ENCODE measurements at places on chromosomes 12 and 14.
A peak's percentile ranks its signal among the peaks of the same experiment; 100 is the strongest.

- no peak for DNase-seq
Measured at GRCh38 chr14:60420050-60420449, 65.8 kb downstream of the C14orf39 start.

DNA sequence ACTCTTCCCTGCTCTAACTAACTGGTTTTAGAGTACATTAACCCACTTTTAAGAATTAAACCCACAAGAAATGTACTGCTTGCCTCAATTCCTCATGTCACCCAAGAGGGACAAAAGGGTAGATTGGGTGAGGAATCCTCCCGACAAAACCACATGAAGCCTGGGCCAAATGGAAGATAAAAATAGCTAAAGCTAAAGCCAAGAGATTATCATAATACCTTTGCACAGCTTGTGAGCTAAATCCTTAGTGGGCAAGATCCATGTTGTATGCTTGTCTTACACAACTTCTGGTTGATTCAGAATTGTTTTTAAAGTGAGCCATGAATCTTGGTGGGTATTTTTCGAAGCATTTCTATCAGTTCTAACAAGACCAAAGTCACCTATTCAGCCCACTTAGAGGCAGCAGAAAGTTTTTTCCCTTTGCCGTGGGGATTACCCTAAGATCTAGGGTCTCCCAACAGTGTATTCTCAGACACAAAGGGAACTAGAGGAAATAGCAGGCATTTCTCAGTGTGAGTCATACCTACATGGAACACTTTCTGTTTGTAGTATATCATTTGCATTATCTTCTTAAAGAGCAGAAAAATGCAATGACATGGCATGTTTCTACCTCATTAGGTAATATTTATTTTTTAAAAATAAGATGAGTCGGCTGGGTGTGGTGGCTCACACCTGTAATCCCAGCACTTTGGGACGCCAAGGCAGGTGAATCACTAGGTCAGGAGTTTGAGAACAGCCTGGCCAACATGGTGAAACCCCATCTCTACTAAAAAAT, 616.6 kb downstream of the KCNH5 start:
- no peak for DNase-seq

- DNase-seq, result no peak
Measured at GRCh38 chr12:45681465-45681864, 48.0 kb upstream of the ARID2 start.

GRCh38 chr12:135138-135537, 68.6 kb downstream of the IQSEC3 start:
- no peak for DNase-seq

DNA sequence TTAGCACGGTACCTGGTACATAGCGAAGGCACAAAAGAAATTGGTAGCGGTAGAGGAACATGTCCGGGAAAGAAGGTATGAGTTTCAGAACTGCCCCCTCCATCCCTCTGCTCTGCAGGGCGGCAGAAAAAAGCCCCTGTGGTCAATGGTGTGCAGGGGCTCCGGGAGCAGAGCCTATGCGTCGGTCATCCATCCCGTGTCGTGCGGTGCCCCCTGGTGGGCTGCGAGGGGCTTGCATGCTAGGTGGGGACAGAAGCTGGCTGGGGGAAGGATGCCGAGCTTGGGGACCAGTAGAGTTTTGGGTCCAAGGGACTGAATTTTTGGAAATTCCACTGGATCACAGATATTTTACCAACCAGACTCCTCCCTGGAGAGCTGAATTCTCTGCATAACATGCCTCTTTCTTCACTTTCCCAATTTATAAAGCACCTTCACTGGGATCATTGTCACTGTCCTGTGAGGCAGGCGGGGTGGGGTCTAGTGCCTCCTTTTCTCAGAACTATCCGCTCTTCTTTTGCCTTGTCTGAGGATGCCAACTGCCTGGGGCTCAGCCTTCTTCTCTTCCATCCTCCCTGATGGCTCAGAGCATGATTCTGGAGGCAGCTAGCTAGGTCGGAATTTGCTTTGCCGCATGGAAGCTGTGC, 148.7 kb downstream of the SMOC1 start:
- peak; percentile 15 for DNase-seq

- DNase-seq, result no peak
Measured at GRCh38 chr14:94631536-94632304, 19.5 kb downstream of the SERPINA3 start.

DNA sequence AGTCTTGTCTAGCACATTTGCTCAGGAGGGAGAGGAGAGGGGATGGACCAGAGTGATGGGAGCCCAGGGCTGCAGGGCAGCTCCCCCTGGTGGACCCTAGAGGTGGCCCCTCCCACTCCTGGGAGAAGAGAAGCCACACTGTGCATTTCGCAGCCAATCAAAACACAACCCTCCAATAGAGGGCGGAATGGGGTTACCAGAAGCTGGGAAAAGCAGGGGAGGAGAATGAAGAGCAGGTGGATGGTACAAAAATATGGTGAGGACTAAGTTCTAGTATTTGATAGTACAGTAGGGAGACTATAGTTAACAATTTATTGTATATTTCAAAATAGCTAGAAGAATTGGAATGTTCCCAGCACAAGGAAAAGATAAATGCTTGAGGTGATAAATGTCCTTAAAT, 23.6 kb downstream of the VASH1 start:
- peak; percentile 38 for DNase-seq

- DNase-seq, result no peak
Measured at GRCh38 chr14:68229423-68230100, 410.0 kb downstream of the RAD51B start.

- no peak for DNase-seq
Measured at GRCh38 chr12:53431187-53431586, 7.5 kb downstream of the AMHR2 start.

DNA sequence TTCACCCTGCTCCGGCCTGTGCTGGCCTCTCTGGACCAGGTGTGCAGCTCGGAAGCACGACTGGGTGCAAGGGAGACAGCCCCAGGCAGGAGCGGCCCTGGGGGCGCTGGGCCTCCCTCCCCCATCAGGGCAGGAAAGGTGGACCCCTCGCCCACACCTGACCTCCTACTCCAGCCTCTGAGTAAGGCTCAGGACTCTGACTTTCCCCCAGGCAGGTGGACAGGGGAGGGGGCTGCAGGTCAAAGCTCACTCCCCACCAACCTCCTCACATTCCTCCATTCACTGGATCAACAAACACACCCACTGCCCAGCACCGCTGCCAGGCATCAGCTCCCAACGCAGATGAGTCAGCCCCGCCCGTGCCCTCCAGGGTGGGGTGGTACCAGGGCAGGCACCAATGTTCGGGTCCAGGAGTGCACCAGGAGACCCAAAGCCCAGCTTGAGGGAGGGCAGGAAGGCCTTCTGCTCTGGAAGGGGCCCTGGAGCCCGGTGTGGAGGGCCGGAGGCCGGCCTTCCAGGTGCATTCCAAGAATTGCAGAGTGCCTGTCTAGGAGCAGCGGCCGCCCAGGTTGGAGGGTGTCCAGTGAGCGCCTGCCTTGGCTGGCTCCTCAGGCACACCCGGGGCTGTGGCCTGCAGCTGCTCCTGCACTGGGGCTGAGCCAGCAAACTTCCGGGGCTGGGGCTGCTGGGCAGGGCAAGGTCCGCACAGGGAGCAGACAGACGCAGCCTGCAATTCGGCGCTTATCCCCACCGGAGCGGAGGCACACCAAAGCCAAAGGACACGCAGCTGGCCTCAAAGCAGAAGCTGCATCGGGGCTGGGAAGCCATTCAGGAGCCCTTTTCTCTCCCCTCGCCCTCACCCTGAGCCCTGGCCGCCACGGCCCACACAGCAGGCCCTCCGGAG, 1.6 kb upstream of the INF2 start:
- no peak for DNase-seq

DNA sequence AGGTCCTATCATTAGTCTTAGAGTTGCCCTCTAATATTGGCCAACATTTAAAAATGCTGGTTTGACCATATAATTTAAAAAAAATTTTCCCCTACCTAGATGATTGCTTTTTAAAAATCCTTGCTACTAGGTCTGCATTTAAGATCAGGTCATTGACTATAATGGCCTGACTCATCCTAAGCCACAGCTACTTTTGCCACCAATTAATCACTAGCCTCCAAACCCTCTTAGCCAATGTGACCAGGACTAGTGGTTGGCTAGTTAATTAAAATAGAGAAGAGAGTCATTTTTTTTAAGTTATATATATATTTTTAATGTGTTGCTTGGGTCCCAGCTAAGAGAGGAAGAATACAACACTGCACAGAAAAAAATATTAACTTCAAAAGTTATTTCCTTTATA, 57.5 kb downstream of the SOS2 start:
- no peak for DNase-seq

DNA sequence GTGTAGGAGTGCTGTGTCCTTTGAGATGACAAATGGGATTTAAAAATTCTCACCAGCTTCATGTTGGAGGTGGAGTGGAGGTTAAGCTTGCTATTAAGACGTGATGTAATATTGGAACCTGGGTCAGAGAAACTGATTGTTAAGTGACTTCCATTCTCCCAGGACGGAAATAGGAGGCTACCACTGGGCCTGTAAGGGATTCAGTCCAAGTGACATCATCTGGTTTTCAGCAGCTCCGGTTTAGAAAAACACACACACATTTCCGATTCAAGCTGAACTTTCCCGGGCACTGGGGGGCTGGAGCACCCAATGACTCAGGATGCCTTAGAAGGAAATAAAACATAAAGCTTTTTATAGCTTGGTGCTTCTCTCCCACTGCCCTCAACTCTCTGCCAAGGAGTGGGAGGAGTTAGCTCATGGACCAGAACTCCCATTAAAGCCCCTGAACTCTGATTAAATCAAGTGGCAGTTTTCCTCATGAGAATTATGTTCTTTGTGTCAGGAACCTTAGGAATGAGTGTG, 12.4 kb downstream of the CALM1 start:
- no peak for DNase-seq

DNA sequence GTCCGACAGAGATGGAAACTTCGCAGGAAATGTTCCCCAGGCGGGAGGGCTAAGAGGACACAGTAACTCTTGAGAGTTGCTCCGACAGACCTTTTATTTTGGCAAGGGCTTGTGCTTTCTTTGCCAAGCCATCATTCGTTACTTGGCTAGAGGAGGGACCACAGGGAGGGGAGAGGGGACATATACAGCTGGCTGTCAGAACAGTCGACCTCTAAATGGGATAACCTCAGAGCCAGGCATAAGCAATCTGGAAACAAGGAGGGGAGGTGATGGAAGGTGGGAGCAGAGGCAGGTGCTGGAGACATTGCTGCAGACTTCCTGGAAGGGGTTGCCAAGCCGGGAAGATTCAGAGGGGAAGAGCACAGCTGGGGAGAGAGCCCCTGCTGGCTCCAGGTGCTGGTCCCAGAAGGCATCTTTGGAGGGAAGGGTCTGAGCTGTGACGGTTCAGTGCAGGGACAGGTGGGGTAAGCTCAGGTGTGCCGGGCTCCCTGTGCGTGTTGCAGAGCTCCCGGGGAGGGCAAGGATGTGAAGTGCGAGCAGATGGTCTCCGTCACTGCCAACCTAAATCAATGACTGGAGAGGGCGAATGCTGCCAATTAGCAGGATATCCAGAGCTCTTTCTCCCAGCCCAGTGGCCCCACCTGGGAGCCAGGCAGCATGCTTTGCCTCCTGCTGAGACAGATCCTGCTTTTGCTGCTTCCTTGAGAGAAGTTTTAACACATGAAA, 50.1 kb downstream of the CHST11 start:
- DNase-seq, result no peak

- no peak for DNase-seq
Measured at GRCh38 chr12:52370926-52371608, 3.8 kb upstream of the KRT85 start.

GRCh38 chr12:63843721-63844390, 644 bp upstream of the SRGAP1 start:
- peak; percentile 63 for DNase-seq

- DNase-seq, result no peak
Measured at GRCh38 chr12:57027011-57027804, 10.9 kb upstream of the TAC3 start.

- DNase-seq, result no peak
Measured at GRCh38 chr12:85831327-85831990, 4.8 kb downstream of the RASSF9 start.

Data from activated T-helper 1 cell treated with Interleukin-2 at 50 U/mL for 16 hours (primary cell).